ENCODE measurements at places on chromosomes 11 and 22.

GRCh38 chr11:121100943-121101342 is at the start of gene TECTA:
Gene TECTA, plus strand, starts transcription at chr11:121101243. Its CDS starts 1,423 bp downstream, at chr11:121102666.
- no peak for DNase-seq
- no peak within 1 kb of the TSS for H3K27ac ChIP-seq
- no peaks in the 10 kb centered on the region for H3K36me3 ChIP-seq
- no peaks in the 10 kb centered on the region for H3K27me3 ChIP-seq
- no peak within 1 kb of the TSS for H3K4me3 ChIP-seq
- no peaks in the 10 kb centered on the region for H3K4me1 ChIP-seq

DNA sequence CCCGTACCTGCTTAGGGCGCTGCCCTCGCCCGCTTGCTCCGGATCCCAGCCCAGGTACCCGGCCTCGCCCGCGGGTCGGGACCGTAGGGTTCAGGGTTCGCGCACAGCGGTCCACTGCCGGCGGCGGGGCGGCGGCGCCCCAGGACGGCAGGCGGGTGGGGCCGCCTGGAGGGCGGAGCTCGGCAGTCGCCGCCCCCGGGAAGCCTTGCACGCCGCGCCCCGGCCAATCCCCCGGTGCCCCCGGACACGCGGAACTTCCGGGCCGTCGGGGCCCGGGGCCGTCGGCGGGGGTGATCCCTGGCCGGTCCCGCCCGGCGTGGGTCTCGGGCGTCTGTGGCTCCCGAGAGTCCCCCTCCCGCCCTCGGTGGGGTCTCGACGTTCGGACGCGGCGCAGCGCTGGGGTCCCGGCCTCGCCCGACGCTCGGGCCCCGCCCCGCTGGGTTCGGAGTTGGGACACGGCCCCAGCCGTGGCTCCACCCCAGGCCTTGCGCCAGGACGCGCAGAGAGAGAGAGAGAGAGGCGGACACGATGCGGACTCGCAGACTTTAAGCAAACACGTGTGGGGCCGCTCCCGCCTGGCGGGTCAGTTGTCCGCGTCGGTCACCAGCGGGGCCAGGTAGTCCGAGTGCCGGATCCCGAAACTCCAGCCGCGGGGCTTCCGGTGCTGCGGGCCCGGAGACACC is at the start of gene TYMP:
Gene TYMP (minus strand): TSS at position 116 of the 683 bp plus-strand sequence. CDS start 303 bp downstream, outside the sequence.
- DNase-seq: peak; percentile 39
- H3K4me1 ChIP-seq: peaks cover 6% of the 10 kb centered on the region
- peak within 1 kb of the TSS; percentile 99 for H3K27ac ChIP-seq
- H3K4me3 ChIP-seq: peak within 1 kb of the TSS; percentile 85

DNA sequence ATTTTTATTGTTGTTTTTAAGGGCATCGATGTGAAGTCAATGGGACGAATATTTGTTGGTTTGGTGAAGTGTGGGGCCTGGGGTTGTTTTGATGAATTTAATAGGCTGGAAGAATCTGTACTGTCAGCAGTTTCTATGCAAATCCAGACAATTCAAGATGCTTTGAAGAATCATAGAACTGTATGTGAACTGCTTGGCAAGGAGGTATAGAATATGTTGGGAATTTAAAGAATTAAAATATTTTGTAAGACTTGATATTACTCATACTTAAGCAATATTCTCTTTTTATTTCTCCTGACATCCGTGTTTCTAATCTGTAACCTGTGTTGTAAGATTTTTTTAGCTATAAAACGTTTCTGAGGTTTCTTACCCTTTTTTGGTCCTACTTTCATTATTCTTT is 61.6 kb downstream of the DYNC2H1 start:
- DNase-seq: no peak
- H3K27me3 ChIP-seq: no peaks in the 10 kb centered on the region
- no peak overlapping the region for H3K4me3 ChIP-seq
- no peaks in the 10 kb centered on the region for H3K4me1 ChIP-seq

DNA sequence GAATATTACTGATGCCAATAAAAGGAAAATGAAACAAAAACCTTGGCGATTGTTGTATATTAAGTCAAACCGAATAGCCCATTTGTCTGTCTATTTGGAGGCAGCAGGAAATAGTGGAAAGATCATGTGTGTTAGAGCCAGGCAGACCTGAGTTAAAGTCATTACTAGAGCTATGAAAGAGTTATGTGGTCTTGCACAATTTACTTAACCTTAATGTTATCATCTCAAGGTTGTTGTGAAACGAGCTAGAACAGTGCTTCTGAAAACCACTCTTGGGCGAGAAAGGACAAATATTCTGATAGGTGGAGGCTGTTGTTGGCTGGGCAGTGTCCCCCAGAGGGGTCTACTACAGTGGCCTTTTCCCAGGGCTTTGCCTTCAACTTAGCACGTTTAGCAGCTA is 60.0 kb upstream of the NUP160 start:
- no peak overlapping the region for H3K4me3 ChIP-seq
- H3K36me3 ChIP-seq: no peaks in the 10 kb centered on the region
- no peak for DNase-seq
- peak overlapping the region; percentile 36 for H3K27ac ChIP-seq
- H3K27me3 ChIP-seq: no peaks in the 10 kb centered on the region

- H3K4me1 ChIP-seq: no peaks in the 10 kb centered on the region
- no peak for DNase-seq
- H3K27me3 ChIP-seq: no peaks in the 10 kb centered on the region
- H3K27ac ChIP-seq: no peak overlapping the region
Observed at GRCh38 chr11:71545405-71545966, 2.7 kb upstream of the KRTAP5-9 start.

DNA sequence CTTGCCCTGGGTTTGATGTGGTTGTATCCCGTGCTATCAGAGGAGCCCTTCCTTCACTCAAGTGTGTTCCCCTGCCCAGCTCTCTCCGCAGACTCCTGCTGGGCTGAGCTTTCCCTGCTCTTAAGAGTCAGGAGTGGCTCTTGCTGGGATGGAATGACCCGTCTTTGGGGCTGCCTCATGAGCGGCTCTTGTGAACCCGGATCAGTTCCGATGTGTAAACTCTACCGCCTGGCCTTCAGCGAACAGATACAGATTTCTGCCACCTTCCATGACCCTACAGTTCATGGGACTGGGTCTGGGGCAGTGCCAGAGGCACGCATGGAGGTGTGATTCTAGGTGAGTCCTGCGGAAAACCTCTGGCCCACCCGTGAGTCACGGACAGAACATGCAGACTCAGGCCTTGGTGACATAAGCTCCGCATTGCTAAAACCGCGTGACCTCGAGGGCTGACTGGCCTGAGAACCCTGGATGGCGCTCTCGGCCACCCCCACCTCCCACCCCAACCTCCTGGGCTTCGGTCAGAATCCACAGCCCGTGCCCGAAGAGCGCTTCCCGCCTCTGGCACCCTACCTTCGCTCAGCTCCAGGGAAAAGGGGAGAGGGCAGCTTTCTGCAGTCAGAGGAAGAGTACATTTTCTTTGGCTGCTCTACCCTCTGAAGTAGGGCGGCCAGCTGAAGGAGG is 1.3 kb upstream of the ZBTB16 start:
- peaks cover 44% of the 10 kb centered on the region for H3K4me1 ChIP-seq
- peak overlapping the region; percentile 95 for H3K4me3 ChIP-seq
- H3K36me3 ChIP-seq: peaks cover 1% of the 10 kb centered on the region
- no peaks in the 10 kb centered on the region for H3K27me3 ChIP-seq
- DNase-seq: no peak
- H3K27ac ChIP-seq: peak overlapping the region; percentile 69

DNA sequence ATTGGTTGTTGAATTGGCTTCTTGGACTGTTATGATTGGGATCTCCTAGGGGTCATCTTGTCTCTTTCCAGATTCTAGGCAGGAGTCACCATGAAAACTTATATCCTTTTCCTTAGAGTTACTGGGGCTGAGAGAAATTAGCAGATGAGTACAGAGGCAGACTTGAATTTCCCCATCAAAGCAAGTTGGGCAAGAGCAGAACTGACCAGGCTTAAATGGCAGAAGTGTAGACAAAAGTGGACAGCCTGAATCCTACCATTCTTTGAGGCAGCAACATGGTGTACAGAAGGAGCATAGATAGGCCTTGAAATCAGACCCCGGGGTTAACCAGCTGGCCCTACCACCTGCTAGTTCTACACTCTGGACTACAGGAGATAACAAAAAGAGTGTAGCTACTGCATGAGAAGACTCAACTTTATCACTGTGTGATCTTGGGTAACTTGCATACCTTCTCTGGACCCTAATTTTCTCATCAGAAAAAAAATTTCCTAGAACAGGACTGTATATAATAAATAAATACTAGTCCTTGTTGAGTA is 427.4 kb upstream of the CADM1 start:
- DNase-seq: no peak
- H3K27ac ChIP-seq: no peak overlapping the region
- no peak overlapping the region for H3K4me3 ChIP-seq
- no peaks in the 10 kb centered on the region for H3K27me3 ChIP-seq
- no peaks in the 10 kb centered on the region for H3K36me3 ChIP-seq

DNA sequence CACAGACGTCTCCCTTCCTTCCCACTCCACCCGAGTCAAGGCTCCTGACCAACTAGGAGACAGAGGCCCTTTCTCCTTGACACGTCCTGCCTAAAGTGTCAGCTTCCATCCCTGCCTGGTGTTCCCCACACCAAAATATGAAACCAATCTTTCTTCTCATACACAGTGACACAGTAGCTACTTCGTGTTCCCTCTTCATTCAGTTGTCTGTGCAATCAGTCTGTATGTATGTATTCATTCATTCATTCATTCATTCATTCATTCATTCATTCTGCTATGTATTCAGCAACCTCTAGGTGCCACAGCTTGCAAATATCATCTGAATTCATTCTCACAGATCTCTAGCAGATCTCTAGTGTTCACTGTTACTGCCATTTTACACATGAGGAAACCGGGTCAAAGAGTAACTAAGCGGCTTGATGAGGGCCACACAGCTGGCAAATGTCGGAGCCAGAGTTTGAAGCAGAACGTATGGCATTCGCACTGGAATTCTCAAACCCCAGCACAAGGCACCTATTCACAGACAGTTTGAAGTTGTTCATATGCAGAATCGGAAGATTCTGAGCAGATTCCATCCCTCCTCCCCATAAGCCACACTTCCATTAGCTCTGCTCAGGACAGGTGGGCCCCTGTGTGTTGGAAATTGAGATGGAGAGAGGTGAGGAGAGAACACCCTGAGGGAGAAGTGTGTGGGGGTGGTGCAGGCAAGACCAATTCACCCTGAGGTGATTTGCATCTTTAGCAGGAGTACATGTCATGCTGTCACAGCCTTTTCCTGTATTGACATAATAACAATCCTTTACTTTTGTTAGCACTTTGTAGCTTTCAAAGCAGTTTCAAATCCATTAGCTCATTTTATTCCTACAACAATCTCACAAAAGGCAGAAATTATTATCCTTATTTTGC is 275.7 kb downstream of the ST3GAL4 start:
- no peak overlapping the region for H3K27ac ChIP-seq
- H3K4me1 ChIP-seq: no peaks in the 10 kb centered on the region
- DNase-seq: no peak
- H3K27me3 ChIP-seq: no peaks in the 10 kb centered on the region

- H3K27me3 ChIP-seq: no peaks in the 10 kb centered on the region
- no peak overlapping the region for H3K4me3 ChIP-seq
- H3K4me1 ChIP-seq: no peaks in the 10 kb centered on the region
- H3K36me3 ChIP-seq: no peaks in the 10 kb centered on the region
- DNase-seq: no peak
Observed at GRCh38 chr11:10774811-10775210, 23.8 kb downstream of the CTR9 start.

GRCh38 chr11:1006762-1007161 is 29.8 kb downstream of the MUC6 start:
- no peak overlapping the region for H3K4me3 ChIP-seq
- H3K4me1 ChIP-seq: no peaks in the 10 kb centered on the region
- H3K27me3 ChIP-seq: no peaks in the 10 kb centered on the region

DNA sequence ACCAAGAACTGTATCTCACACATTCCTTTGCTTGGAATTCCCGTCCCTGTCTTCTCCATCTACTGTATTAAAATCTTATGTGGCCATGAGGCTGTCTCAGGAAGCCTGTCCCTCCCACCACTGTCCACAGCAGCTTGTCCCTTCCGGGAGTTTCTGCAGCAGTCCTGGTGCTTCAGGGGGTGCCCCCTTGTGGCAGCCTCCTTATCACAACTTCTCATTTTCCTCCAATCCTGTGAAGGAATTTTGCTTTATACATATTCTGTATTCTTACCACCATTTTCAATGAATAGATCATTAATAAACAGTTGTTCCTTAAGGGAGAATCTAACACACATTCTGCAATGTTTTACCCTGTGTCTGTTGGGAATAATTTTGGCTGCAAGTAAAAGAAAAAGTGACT is 220.4 kb upstream of the RAG2 start:
- H3K36me3 ChIP-seq: no peaks in the 10 kb centered on the region
- no peak overlapping the region for H3K27ac ChIP-seq
- no peaks in the 10 kb centered on the region for H3K27me3 ChIP-seq
- no peak for DNase-seq
- H3K4me3 ChIP-seq: no peak overlapping the region
- no peaks in the 10 kb centered on the region for H3K4me1 ChIP-seq

- no peak overlapping the region for H3K27ac ChIP-seq
- H3K36me3 ChIP-seq: no peaks in the 10 kb centered on the region
- DNase-seq: no peak
- no peak overlapping the region for H3K4me3 ChIP-seq
- peaks cover 19% of the 10 kb centered on the region for H3K4me1 ChIP-seq
Observed at GRCh38 chr11:12842933-12843636, 166.0 kb upstream of the RASSF10 start.

DNA sequence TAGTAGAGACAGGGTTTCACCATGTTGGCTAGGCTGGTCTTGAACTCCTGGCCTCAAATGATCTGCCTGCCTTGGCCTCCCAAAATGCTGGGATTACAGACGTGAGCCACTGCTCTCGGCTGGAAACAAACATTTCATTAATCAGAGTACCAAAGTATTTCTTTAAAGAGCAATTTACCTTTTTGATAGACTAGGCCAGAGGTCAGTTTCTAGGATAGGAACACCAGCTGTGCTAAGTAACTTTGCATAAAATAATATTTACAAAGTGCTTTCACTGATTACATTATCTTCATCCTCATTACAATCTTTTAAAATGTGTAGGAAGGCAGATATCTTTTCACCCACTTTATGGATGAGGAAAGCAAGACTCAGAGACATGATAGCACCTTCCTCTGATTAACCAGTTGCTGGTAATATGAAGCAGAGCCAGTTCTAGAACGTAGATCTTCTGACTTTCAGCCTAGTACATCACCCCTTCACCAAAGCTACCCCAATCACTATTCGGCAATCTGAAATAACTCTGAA is 355.2 kb downstream of the SOX6 start:
- H3K36me3 ChIP-seq: no peaks in the 10 kb centered on the region
- no peak overlapping the region for H3K27ac ChIP-seq
- peaks cover 14% of the 10 kb centered on the region for H3K4me1 ChIP-seq
- DNase-seq: no peak

- H3K4me1 ChIP-seq: peaks cover 5% of the 10 kb centered on the region
- no peak overlapping the region for H3K4me3 ChIP-seq
- no peak for DNase-seq
- H3K27ac ChIP-seq: no peak overlapping the region
Observed at GRCh38 chr11:57180081-57180561, 1.6 kb upstream of the LRRC55 start.

DNA sequence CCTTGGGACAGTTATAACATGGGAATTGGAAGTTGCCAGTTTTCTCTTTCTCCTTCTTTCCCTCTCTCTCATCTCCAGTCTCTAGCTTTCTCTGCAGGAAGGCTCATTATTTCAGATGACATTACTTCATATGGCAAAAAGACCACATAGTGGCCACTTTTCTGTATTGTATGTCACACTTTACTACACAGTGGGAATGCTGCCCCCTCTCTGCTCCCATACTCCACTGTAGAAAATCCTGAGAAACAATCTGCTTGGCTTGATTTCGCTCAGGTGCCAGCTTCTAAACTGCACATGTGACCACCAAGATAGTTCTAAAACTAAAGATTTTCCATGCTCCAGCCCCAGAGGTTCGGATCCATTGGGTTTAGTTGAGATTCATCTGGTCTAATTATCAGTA is 860.7 kb upstream of the CCDC90B start:
- H3K4me1 ChIP-seq: no peaks in the 10 kb centered on the region
- H3K36me3 ChIP-seq: no peaks in the 10 kb centered on the region
- H3K4me3 ChIP-seq: no peak overlapping the region
- DNase-seq: no peak
